ENCODE measurements at places on chromosomes 1 and 21.
A peak's percentile ranks its signal among the peaks of the same experiment; 100 is the strongest.

DNA sequence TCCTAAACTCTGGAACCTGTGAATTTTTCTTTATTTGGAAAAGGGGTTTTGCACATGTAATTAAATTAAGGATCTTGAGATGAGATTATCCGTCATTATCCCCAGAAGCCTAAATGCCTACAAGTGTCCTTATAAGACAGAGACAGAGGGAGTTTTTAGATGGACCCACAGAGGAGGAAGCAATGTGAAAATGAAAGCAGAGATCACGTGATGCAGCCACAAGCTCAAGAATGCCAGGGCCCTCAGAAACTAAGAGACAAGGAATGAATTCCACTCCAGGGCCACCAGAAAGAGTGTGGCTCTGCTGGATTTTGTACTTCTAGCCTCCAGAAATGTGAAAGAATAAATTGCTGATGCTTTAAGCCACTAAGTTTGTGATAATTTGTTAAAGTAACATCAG lies 183.6 kb upstream of the UBE2U start:
- peak; percentile 61 for ATAC-seq

DNA sequence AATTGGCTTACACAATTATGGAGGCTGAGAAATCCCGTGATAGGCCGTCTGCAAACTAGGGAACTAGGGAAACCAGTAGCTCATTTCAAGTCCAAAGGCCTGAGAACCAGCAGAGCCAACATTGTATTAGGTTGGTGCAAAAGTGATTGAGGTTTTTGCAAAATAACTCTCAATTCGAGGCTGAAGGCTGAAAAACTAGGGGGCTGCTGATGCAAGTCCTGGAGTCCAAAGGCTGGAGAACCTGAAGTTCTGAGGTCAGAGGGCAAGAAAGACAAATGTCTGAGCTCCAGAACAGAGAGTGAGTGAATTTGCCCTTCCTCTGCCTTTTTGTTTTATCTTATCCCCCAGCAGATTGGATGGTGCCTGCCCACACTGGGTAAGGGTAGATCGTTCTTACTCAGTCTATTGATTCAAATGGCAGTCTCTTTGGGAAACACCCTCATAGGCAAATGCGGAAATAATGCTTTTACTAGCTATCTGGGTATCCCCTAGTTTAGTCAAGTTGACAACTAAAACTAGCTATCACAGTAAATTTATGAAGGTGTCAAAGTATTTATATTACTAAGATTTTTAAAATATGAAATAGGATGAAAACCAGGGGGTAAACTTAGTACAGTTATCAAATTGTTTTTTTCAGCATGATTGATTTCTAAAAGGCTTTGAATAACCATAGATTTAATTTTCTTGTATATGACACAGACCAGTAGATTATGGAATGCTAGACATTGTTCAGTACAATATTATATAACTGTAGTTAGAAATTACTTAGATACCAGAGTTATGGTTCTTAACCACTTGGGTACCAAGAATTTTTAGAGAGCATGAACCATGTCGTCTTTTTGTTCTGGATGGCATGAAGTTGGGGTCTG lies 15.4 kb downstream of the RABGAP1L start:
- ATAC-seq = peak; percentile 76

GRCh38 chr21:38385427-38386175 lies 112.7 kb downstream of the ERG start:
- no peak for ATAC-seq

DNA sequence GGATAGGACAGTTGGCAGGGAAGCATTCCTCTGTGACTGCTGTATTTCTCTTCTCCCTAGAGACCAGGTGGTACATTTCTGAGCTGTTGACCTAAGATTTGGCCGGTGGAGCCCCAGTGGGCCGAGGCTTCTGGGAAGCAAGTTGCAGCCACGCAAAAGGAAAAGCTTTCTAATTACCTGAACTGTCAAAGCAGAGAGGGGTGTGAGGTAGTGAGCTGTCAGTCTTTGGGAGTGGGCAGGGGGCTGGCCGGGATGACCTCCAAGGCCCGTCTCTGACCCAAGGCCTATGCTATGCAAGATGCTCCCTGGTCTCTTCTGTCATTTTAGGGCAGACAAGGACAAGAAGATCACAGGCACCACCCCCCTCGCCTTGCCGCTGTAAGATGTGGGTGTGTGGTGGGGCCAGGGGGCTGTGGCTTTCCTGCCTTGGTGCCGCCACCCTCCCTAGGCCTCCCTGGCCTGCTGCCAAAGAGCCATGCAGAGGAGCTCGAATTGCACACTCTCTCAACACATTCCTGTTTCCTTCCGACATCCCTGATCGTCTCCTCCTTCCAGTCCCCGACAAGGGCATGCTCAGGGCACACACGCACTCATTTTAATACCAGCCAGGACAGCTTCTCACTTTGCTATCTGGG lies 7.7 kb downstream of the PADI1 start:
- ATAC-seq = no peak

DNA sequence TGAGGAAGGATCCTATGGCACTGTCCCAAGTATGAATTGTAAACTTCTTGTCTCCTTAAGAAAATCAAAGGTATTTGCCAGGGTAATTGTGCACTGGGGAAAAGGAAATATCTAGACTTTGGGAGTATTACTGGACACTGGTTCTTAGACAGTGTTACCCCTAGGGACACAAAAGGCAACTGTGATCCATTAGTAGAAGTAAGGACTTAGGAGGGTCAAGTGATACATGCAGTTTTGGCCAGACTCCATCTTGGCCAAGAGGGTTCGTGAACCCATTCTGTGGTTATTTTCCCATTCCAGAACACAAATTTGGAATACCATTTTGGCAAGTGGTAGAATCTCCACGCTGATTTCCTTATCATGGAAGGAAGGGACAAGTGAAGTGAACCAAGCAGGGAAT lies 98.1 kb downstream of the TM2D1 start:
- no peak for ATAC-seq

DNA sequence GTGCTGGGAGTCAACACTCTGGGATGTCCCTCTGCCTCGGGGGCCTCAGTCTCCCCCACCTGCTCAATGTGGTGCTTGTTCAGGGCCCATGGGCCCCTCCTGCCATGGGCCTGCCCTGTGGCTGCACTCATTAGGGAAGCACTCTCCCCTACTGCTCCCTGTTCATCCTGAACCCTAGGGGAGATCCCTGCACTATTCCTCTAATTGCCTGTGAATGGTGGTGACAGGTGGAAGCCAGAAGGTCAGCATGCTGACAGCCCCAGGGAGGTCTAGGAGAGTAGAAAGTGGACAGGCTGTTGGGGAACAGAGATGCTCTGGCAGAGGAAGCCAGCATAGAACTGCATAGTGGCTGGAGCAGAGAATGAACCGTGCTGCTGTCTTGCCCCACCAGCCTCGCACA lies 217.6 kb downstream of the TRABD2B start:
- ATAC-seq = no peak

DNA sequence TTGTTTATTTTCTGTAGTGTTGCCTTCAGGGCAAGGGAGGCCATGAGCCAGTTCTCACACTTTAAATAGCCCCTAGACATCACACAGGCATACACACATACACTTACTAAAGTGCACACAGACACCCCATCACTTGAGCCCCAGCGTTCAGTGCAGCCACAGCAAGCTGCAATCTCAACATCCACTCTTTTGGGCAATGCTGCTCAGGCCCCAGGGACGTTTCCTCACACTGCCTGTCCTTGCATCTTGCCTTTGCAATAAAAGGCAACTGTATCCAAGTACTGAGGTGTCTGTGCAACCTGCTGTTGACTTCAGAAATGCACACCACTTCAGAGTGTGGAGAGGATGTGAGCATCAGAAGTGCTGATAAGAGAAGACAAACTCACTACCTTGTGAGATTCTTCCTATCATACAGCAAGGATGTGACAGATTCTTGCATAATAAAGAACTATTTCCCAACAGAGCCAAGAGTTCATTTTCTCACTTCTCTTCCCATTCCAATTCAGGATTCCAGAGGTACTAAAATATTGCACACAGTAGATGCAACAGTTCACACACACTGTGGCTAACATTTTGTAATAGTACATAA lies 36.2 kb downstream of the IRF2BP2 start:
- ATAC-seq = no peak

GRCh38 chr21:46552865-46553379 lies 52.0 kb downstream of the S100B start:
- no peak for ATAC-seq

DNA sequence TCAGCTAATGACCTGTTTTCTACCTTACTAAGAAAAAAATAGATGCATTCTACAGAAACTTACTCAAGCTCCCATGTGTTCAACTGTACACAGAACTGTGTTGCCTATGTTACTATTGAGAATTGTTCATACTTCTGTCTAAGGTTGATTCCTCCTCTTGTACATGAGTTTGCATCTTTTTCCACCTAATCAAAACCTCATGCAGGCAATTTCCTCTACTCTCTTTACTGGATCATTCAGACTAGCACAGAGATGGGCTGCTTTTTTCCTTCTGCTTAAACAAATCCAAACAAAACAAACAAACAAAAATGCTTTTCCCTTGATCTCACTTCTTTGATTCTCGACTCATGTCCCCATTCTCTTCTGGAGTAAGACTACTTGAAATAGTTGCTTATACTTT lies 58.8 kb upstream of the PTGFR start:
- no peak for ATAC-seq

DNA sequence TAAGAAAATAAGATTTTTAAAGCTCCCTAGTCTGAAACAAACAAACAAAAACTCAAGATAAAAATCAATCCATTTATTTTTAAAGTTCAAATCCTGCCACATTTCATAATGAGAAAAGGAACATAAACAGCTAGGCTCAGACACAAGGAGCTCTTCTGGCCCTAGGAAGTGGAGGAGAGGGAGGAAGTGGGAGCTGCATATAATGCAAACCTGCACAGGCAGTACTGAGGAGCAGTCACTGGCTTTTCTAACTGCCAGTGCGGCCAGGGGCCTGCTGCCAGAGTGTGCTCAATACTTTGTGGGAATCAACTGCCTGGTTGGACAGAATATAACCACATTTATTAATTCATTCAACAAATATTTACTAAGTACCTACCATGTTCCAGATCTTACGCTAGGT lies 139.8 kb upstream of the SPATA6 start:
- ATAC-seq = no peak

- no peak for ATAC-seq
These were observed 110.0 kb upstream of the GUCA2B start for GRCh38 chr1:42043182-42043581.

DNA sequence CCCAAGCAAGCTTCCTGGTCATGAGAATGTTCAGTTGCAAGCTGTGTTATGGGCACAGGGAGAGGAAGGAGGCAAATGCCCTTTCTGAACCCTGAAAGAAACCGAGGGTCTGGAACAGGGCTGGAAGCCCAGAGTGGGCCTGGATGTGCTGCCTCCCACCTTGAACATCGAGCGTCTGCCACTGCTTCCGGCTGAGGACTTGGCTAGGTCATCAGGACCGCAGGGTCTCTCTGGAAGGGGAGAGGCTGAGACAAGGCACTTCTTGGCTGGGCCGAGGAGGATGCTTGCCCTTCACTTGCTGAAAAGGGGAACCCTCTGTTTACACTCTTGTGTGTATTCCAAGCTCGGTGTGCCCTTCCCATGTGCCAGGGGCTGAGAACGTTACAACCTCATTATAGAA lies 168.0 kb upstream of the C1orf174 start:
- no peak for ATAC-seq

GRCh38 chr1:221697923-221698425 lies 43.9 kb downstream of the DUSP10 start:
- no peak for ATAC-seq

DNA sequence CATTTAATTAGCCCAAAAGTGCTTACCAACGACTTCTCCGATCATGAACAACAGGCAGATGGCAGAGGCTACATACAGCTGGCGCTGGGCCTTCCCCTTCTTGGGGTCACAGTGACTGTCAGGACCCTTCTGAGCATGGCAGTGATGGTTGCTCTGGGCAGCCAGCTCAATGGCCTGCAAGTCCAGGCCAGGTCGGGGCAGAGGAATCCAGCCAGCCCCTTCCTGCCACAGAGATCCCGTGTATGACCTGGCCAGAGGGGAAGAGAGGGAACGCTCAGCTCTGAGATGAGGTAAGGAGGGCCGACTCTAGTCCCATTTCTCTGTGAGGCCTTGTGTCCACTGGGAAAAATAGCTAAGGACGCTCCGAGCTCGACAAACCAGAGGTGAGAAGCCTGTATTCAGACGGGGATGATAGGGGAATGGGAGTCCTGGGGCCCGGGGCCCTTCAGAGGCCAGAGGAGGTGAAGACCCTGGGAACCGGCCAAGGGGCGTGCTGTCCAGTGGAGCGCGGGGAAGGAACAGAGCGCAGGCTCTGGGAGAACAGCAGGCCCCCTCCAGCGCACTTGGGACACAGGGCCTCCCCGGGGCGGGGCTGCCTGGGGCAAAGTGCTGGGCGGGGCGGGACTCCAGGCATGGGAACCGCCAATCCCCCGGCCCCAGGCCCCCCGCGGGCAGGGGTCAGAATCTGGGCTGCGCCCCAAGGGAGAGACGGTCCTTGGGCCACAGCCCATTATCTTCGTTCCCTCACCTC lies 772 bp downstream of the SLC30A2 start:
- ATAC-seq = no peak

DNA sequence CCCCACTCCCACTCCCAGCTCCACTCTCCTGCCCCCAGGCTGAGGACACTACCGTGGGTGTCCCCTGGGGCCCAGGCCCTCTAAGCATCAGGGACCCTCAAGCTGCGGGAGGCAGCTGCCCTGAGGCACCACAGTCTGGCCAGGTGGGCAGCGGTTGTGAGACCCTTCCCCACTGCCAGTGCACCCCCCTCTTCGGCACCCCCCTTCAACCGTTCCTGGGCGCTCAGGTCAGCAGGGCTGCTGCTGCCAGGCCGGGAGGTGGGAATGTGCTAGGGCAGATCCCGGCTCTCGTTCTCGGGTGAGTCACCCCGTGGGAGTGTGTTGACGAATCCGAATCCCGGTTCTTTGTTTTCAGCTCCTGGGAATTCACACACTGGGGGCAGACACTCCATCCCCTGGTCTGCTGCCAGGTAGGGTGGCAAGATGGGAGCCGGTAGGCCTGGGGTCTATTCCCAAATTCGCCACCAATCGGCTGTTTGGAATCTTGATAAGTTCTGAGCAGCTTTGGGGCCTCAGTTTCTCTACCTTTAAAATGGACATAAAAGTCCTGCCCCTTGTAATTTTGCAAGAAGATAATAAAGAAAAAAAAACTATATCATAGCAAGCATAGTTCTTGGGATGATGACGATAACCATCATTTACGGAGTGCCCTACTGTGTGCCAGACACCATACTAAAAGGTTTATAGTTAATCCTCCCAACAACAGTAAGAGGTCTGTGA lies 28.5 kb upstream of the CASZ1 start:
- no peak for ATAC-seq

- ATAC-seq = no peak
These were observed 27.6 kb downstream of the TTC39A start for GRCh38 chr1:51302746-51303145.

- no peak for ATAC-seq
These were observed 1.2 kb downstream of the EFHD2 start for GRCh38 chr1:15410884-15411245.
